Upper lobe of right lung (tissue), 1 donor: ENCODE measurements at places on chromosomes 3 and 15. TPM values are rescaled to one million over a fixed set of nuclear protein-coding genes. Genes with fewer than 3 reads are reported as not detected.

DNA sequence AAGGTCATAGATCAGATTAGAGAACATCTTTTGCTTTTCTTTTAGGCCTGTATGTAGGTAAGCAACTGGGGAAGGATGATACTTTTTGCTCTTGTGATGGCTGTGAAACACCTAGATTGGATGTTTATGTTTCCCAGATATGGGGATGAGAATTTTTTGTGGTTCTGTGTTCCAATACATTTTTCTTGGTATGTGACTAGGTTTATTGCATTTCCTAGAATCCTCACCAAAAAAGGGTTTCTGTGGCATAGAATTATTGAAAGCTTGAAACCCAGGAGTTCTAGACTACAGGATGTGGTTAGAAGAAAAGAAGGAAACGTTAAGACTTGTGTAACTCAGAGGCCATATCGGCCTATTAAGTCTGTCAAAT is 25.8 kb downstream of the OXNAD1 start:
- DNase-seq, result no peak

GRCh38 chr3:114338651-114339357 is 45.0 kb downstream of the TIGIT start:
- no peak for DNase-seq

DNA sequence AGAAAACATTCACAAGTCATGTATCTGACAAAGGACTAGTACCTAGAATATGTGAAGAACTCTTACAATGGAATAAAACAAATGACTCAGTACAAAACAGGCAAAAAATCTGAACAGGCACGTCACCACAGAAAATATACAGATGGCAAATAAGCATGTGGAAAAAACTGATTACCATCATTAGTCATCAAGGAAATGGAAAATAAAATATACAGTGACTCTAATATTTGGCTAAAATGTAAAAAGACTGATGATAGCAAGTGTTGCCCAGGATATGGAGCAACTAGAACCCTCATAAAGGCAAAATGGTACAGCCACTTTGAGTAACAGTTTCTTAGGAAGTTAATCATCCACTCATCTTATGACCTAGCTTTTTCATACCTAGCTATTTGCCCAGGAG is 95.8 kb upstream of the ABHD17C start:
- DNase-seq, result no peak

DNA sequence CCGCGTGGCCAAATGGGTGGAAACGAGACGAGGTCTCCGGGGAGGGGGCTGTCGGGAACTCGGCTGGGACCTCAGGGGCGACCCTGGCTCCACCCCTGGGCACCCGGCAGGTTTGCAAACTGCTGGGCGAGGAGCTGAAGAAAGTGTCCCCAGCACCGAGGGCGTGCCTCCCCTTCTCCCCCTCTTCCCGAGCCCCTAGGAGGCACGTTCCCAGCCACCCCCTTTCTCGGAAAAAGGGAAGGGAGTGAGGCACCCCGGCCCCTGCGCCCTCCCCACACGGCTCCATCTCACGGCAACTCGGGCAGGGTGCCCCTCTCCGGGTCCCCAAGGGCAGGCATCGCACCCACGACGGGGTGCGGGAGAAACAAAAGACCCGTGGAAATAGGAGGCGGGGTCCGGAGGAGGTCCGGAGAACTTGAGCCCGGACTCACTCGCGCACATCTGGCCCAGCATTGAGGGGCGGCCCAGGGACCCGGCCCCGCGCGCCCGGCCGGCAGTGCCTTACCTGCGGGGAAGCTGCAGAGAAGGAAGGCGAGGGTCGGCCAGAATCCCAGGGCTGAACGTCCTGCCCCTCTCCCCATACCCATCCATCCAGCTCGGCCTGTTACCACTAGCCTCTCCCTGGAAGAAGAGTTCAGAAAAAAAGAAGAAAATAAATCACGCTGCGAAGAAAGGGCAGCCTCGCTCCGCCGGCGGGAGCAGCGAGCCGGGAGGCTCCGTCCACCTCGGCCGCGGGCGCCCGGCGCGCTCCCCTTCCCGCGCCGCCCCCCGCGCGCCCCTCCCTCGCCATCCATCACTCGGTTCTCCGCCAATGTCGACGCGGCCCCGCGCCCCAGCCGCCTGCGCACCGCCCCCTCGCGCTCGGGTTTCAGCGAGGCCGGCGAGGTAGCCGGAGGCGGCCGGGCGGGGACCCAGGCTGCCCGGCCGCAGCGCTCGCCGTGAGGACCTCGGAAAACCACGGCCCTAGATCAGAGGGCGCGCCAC is 16.3 kb downstream of the RGMA start:
- DNase-seq, result peak; percentile 91

DNA sequence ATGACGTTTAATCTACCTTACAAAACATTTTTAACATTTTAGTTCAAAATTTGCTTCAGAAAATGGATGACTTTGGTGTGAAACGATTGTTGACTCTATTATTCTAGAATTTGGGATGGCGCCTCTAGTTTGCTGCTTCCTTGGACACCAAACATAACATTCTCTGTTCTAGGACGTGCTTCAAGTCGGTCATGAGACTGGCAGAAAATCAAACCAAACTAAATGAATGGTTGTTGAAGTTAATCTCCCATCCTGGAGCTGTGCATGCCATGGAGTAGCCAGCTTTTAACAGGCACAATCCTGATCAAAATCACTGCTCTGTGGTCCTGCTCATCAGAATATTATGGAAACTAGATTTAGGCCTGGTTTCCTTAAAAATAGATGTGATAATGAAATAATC is 9.6 kb upstream of the LRRFIP2 start:
- no peak for DNase-seq

SAMD7 gene
- not detected for total RNA-seq

XIRP1 gene
- total RNA-seq, result not detected
